Left ventricle myocardium inferior (tissue), 1 donor: ENCODE measurements at places on chromosomes 2 and 18.

DNA sequence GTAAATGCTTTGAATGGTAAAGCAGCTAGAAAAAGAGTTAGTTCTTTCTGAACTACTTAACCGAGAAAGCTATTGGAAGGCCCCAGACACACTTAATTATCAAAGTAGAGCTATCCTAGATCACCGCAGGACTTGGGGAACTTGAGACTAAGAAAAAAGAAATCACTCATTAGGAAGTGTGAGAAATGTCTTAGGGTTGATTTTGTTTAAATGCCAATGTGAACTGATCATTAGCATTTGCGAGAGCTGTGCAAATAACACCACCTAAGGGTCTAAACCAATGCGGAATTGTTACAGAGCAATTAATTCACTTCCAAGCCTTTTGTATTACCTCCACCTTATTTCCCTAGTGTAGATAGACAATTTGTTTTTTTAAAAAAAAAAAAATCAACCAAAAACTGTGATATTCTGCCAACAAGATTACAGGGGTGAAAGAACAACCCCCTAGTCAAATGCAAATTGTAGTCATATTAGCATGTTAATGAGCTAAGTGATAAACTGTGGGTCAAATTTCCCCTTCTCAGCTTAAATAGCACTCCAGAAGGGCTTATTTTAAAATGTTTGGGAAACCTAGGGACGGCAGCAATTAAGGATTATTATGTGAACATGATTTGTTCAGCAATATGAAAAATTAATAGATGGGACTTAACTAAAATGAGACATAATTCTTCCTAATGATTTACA is 246.2 kb upstream of the STON1 start:
- DNase-seq = no peak

GRCh38 chr2:177551989-177552421 is 159.4 kb downstream of the AGPS start:
- peak; percentile 38 for DNase-seq

- DNase-seq = no peak
Measured at GRCh38 chr2:215942194-215942593, 71.2 kb downstream of the MREG start.

- no peak for DNase-seq
Measured at GRCh38 chr2:234469251-234469845, 27.5 kb downstream of the ARL4C start.

GRCh38 chr18:79770501-79770815 is 27.3 kb upstream of the KCNG2 start:
- DNase-seq = no peak

GRCh38 chr2:223442847-223443246 is 159.3 kb downstream of the SCG2 start:
- DNase-seq = no peak

- DNase-seq = no peak
Measured at GRCh38 chr18:267380-267687, 513 bp downstream of the THOC1 start.

- no peak for DNase-seq
Measured at GRCh38 chr2:86185517-86186212, 9.6 kb downstream of the IMMT start.
